ENCODE measurements at places on chromosomes 3 and 15.

- no peak for DNase-seq
Observed at GRCh38 chr3:42853056-42853455, 22.6 kb downstream of the CYP8B1 start.

DNA sequence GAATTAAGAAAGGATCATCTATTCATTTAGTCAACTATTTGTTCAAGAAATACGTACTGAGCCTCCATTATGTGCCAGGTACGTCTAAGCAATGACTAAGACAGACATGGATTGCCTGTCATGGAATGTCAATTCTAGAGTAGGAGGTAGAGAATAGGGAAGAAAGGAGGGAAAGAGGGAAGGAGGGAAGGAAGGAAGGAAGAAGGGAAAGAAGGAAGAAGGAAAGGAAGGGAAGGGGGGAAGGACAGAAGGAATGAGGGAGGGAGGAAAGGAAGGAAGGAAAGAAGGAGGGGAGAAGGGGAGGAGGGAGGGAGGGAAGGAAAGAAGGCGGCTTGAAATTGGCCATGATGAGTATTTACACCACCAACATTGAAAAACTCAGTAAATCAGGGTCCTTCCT, 39.3 kb upstream of the RFTN1 start:
- DNase-seq: no peak

GRCh38 chr3:121482660-121483059, 63.1 kb downstream of the POLQ start:
- DNase-seq: no peak

- DNase-seq: no peak
Observed at GRCh38 chr3:58597770-58598310, 20.6 kb upstream of the FAM107A start.

- DNase-seq: no peak
Observed at GRCh38 chr3:146839727-146840375, 234.7 kb upstream of the PLSCR5 start.

DNA sequence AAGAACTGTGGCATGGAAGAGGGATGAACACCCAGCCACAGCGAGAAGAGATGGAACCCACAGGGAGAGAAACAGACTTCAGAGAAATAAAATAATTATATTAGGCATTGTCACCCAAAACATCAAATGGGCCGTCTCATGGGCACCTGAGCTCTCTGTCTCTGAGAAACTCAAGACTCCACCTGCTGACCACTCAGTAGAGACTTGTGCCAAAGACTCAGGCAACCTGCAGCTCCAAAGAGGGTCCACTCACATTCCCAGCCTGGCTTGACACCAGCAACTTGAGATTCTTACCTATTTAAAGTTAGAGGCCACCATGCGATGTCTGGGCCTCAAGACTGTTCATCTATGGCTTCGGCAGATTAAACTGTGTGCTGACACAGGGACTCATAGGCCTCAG, 12.0 kb downstream of the SEMA5B start:
- no peak for DNase-seq

DNA sequence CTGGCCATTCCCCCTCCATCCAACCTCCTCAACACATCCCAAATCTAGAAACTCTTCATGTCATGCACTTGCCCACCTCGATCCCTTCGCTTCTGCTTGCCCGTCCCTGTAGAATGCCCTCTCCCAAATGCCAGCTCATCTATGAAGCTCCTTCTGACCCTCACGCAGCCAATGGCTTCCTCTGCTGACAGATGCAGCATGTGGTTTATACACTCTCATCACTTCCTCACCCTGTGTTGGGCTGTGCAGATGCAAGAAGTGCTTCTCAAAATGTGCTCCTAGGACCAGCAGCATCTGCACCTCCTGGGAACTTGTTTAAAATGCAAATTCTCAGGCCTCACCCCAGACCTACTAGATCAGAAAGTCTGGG, 51.7 kb downstream of the SEMA5B start:
- DNase-seq: no peak

DNA sequence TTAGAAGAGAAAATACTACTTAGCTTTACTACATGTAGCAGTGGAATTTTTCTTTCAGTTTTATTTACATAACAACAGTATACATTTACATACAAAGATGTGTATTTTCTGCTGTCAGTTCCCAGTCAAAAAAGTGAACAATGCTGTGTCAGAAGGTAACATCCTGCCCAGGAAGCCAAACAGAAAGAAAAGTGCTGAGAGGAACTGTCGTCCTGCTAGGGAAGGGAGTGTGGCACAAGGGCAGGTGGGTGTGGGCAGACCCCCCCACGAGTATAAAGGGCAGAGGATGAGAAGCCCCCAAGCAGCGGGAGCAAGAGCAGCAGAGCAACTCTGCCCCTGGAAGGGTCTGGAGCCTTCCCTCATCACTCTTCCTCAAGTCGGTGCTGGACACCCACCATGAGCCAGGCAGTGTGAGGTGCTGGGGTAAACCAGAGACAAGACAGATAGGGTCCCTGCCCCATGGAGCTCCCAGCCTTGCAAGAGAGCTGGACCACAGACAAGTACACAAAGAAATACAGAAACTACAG, 39.7 kb downstream of the TBC1D2B start:
- DNase-seq: no peak

GRCh38 chr3:190618330-190619030, 104.6 kb downstream of the IL1RAP start:
- DNase-seq: no peak

DNA sequence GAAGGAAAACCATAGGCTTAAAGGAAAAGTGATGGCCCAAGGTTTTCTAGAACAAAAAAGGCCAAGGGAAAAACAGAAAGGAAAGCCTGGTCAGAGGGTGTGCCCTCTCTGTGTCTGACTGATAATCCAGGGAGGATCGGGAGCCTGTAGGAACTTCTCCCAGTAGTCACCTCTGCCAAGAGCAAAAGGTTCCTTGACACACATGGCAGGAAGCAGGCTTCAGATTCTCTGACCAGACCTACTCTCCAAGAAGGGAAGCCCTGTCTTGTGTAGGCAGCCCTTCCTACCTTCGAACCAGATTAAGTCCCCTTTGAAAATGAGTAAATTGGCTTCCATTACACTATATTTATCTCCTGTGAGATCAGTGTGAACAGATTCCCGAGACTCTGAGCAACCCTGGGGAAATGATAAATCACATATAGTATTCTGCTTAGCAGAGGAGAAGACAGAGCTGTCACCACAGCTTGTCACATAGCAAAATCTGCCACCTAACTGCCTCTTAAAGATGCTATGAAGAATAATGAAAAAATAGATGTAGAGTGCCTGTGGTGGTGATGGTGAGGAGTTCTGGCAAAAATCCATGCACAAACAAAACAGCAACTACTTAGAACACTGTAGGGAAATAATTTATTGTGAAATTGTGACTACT, 38.8 kb downstream of the PARP14 start:
- DNase-seq: no peak

All from stimulated activated CD4-positive, alpha-beta T cell treated with anti-CD3 and anti-CD28 coated beads, Interleukin-4, amount 100 ng/mL, for 4 hours (primary cell).